CD14-positive monocyte (primary cell): ENCODE measurements at places on chromosomes 11 and 22.

GRCh38 chr22:47715866-47716578, 953.6 kb downstream of the TBC1D22A start:
- DNase-seq = no peak
- H3K4me3 ChIP-seq = no peak overlapping the region
- no peak overlapping the region for H3K27ac ChIP-seq
- no peaks in the 10 kb centered on the region for H3K27me3 ChIP-seq
- H3K4me1 ChIP-seq = no peaks in the 10 kb centered on the region

- peaks cover 56% of the 10 kb centered on the region for H3K27me3 ChIP-seq
- no peak within 1 kb of the TSS for H3K27ac ChIP-seq
- H3K36me3 ChIP-seq = no peaks in the 10 kb centered on the region
- no peaks in the 10 kb centered on the region for H3K4me1 ChIP-seq
Measured at GRCh38 chr11:130448416-130449309, at the start of gene ADAMTS15. Gene ADAMTS15 (plus strand): TSS chr11:130448645. CDS start chr11:130448974, 329 bp downstream.

DNA sequence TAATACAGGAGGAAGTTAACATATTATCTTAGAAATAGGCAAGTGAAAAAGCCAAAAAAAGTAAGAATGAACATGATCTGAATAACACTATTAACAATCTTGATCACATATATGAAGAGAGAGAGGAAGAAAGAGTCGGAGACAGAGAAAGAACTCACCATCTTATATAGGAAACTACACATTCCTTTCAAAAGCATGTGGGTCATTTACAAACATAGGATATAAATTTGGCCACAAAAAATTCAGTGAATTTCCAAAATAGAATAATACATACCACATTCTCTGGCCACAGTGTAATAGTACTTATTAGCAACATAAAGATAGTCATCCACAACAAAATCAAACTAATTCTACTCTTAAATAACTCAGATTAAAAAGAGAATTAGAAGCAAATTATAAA, 50.9 kb upstream of the ME3 start:
- no peak overlapping the region for H3K4me3 ChIP-seq
- H3K4me1 ChIP-seq = no peaks in the 10 kb centered on the region
- no peak overlapping the region for H3K27ac ChIP-seq
- no peaks in the 10 kb centered on the region for H3K36me3 ChIP-seq

DNA sequence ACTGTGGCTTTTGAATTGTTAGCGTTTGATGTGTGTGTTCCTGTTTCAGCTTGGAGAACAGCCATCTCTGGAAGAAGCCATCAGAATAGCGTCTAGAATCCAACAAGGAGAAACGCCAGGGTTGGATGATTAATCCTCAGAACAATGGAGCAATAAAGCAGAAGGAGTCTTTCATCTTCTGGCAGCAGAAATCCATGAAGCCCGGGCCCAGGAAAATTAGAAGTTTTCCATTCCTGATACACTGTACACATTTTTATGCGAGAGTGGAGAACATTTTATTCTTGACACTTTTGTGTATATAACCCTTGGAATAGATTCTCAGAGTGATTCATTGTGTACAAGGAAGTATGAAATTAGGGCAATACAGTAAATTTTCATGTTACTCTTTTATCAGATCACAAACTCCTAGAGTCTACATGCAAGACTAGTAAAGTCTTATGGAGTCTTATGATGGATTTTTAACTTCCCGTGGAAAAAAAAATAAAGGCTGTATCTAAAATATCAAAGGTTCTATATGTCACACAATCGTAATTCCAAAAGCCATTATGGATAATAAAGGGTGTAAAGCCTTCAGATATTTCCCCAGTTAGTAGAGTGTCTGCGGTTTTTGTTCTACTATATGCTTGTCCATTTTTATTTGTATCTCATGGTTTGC, 45.9 kb upstream of the WEE1 start:
- peaks cover 38% of the 10 kb centered on the region for H3K36me3 ChIP-seq
- no peak for DNase-seq
- no peak overlapping the region for H3K4me3 ChIP-seq
- no peak overlapping the region for H3K27ac ChIP-seq
- H3K27me3 ChIP-seq = no peaks in the 10 kb centered on the region
- no peaks in the 10 kb centered on the region for H3K4me1 ChIP-seq

DNA sequence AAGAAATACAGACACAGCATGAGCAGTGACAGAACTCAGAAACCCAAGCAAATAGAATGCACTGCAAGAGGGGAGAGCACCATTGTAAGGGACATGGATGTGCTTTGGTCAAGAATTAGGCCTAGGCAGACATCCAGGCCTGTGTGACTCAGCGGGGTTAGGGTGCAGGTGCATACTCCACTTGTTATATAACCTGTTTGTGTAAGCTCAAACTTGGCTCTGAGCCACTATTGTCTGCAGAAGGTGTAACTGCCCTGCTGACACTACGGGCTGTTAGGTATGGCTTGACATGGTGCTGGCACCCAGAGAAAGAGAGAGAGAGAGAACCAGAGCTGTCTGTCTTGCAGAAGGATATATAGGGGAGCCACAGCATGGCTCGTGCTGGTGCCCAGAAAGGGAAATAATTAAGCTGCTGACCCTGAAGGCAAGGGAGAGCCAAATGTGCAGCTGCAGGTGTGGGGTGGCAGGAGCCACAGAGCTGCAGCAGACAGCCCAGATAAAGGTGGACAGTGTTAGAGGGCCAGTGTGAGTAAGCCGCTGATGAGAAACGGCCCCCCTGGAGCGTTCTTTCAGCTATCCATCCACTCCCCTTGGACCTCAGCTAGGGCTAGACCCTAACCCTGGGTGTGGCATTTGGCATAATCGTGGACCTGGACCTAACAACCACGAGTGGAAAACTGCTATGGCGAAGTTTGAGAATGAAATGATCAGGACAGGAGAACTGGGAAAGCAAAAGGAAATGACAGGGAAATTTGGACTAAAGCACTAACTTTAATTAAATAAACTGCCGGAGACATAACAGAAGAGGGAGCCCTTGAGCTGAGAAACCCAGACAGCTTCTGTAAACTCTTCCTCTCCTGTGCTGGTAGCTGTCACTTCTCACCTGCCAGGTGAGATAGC, 253.0 kb upstream of the CCDC179 start:
- H3K4me1 ChIP-seq = no peaks in the 10 kb centered on the region
- H3K27ac ChIP-seq = no peak overlapping the region
- H3K4me3 ChIP-seq = no peak overlapping the region

GRCh38 chr11:40975076-40975475, 484.4 kb downstream of the LRRC4C start:
- no peak for DNase-seq
- no peaks in the 10 kb centered on the region for H3K27me3 ChIP-seq
- H3K27ac ChIP-seq = no peak overlapping the region
- H3K4me3 ChIP-seq = no peak overlapping the region
- H3K36me3 ChIP-seq = no peaks in the 10 kb centered on the region
- no peaks in the 10 kb centered on the region for H3K4me1 ChIP-seq

- no peak overlapping the region for H3K4me3 ChIP-seq
- DNase-seq = no peak
- no peaks in the 10 kb centered on the region for H3K27me3 ChIP-seq
- peaks cover 69% of the 10 kb centered on the region for H3K36me3 ChIP-seq
- no peak overlapping the region for H3K27ac ChIP-seq
Measured at GRCh38 chr22:20585639-20586402, 78.4 kb downstream of the MED15 start.

DNA sequence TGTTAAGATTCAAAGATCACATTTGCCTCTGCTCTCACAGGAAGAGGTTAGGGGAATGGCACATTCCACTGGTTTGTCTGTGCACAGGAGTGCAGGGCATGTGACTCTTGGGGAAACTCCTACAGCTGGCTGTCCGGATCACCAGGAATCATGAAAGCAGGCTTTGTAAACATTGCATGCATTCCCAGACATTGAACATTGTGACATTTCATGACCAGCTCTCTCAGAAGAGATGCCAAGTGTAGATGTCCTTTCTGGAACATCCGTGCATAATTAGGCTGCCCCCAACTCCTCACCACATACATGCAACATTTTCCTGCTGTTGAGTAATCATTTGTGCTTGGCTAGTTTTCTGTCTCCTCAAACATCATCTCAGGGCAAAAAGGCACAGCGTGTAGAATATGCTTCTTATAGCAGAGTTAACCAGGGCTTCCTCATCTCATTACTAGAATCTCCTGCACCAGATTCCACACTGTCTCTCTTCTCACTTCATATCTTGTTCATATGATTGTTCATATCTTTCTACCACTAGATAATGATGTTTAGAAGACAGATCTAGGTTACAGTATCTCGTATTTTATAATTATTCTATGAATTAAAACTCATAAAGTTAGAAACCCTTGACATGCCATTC, 694.7 kb downstream of the NTM start:
- DNase-seq = no peak
- no peaks in the 10 kb centered on the region for H3K27me3 ChIP-seq
- no peaks in the 10 kb centered on the region for H3K36me3 ChIP-seq
- H3K4me3 ChIP-seq = peak overlapping the region; percentile 12
- H3K27ac ChIP-seq = no peak overlapping the region

DNA sequence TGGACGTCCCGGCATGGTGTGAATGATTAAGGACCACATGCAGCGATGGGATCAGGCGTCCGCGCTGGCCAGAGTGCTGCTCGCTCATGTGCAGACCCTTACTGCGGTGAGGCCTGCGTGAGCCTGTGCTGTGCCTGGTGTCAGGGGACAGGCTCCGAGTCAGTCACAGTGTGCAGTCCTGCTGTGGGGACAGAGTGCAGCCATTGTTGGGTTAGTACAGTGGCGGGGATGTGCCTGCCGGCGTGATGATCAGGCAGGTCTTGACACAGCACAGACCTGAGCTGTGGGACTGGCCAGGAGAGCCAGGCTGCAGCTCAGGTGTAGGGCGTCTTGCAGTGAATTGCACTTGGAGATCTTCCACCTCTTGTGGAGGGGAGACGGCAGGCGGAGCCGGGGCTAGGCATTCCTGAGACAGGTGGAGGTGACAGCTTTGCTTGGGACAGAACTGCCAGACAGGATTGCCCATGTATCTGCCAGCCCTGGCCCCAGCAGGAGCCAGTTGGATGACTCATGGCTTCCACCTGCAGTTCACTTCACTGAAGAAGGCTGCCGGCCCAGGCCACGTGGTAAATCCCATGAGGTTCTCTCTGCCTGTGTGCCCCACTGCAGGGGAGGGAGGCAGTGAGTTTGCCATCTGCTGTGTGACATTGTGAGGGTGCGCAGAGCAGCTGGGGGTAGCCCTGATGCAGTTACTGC, 17.3 kb downstream of the TRMU start:
- DNase-seq = no peak
- H3K4me1 ChIP-seq = no peaks in the 10 kb centered on the region
- no peak overlapping the region for H3K27ac ChIP-seq
- H3K27me3 ChIP-seq = no peaks in the 10 kb centered on the region
- H3K4me3 ChIP-seq = no peak overlapping the region
- H3K36me3 ChIP-seq = peaks cover 98% of the 10 kb centered on the region

DNA sequence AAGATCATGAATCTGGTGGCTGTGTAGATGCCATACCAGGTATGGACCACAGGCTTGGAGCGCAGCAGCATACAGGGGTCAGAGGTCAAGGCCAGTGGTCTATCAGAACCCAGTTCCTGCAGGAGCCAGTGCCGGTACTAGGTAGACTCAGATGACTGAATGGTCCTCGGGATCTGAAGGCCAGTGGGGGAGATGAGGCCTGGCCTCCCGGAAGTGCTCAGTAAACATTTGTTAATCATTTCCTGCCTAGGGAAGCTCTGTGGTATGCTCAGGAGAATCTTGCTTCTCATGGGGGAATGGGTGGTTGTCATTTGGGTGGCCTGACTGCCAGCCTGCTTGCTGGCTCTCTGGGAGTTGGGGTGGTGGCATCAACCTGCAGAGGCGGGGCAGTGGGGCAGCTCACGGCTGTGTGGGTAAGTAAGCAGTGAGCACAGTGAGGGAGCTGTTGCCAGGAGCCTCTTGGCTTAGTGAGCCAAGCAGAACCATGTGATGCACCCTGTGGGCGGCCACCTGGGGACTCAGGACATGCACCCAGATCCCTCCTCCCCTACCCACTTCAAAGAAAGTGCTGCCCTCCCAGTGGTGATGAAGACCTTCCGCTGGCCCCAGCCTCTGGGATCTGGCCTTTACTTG, 33.0 kb downstream of the PTPRJ start:
- no peaks in the 10 kb centered on the region for H3K27me3 ChIP-seq
- peak; percentile 87 for DNase-seq
- peak overlapping the region; percentile 59 for H3K27ac ChIP-seq

GRCh38 chr11:78835646-78836045, 261.0 kb upstream of the NARS2 start:
- no peak overlapping the region for H3K27ac ChIP-seq
- DNase-seq = no peak
- H3K36me3 ChIP-seq = no peaks in the 10 kb centered on the region
- no peaks in the 10 kb centered on the region for H3K27me3 ChIP-seq
- H3K4me3 ChIP-seq = no peak overlapping the region

GRCh38 chr11:1531449-1532013, 40.5 kb downstream of the DUSP8 start:
- no peak for DNase-seq
- no peaks in the 10 kb centered on the region for H3K27me3 ChIP-seq
- H3K4me1 ChIP-seq = no peaks in the 10 kb centered on the region
- H3K4me3 ChIP-seq = no peak overlapping the region
- H3K36me3 ChIP-seq = peaks cover 46% of the 10 kb centered on the region
- no peak overlapping the region for H3K27ac ChIP-seq

DNA sequence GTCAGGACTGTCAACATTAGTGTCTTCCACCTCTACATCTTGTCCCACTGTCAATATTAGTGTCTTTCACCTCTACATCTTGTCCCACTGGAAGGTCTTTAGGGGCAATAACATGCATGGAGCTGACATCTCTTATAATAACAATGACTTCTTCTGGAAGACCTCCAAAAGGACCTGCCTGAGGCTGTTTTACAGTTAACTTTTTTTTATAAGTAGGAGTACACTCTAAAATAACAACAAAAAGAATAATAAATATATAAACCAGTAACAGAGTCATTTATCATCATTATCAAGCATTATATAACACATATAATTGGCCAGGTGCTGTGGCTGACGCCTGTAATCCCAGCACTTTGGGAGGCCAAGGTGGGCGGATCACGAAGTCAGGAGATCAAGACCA, 57.5 kb downstream of the PAK1 start:
- H3K27ac ChIP-seq = no peak overlapping the region
- no peak for DNase-seq
- H3K27me3 ChIP-seq = no peaks in the 10 kb centered on the region
- no peak overlapping the region for H3K4me3 ChIP-seq
- H3K36me3 ChIP-seq = no peaks in the 10 kb centered on the region

DNA sequence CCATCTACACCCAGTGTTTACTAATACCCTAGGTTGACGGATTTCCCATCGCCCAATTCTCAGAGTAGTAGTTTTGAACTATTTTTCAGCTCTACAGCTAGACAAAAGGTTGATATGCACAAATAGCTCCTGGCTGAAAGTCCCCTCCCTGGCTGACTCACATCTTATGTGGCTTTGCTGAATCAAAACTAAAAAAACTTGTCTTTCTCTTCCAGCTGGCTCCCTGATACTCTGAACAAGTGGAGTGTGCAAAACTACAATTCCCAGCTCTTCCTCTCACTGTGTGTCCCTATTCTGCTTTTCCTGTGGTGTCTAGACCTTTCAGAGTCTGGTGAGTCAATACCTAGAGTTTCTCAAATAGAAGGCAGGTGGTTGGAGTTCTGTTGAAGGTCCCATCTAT, 12.7 kb upstream of the LARGE1 start:
- no peak for DNase-seq
- no peaks in the 10 kb centered on the region for H3K4me1 ChIP-seq
- no peak overlapping the region for H3K4me3 ChIP-seq
